Tongue (tissue), 3 donors: ENCODE measurements at places on chromosomes 6 and 20.
A peak's percentile ranks its signal among the peaks of the same experiment; 100 is the strongest.

DNA sequence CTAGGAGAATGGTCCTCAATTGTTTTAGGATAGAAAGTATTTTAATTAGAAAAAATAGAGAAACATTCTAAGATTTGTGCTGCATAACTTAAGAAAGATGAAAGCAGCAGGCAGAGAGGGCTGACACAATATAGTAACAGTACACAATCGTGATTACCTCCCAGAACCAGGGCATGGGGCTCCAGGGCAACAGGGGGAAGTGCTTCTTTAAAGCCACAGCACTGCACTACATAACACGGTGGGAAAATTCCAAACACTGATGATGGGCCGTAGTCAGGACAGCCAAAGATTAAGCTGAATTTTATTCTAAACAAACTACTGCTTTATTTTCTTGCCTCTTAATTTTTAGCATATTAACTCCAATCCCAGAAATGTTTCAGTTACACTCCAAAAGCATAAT lies 14.4 kb downstream of the EXOC2 start:
- no peak for DNase-seq

GRCh38 chr6:52016915-52017748 lies 70.3 kb downstream of the PKHD1 start:
- no peak for DNase-seq

- DNase-seq: no peak
Observed at GRCh38 chr6:125872259-125872921, 81.6 kb downstream of the NCOA7 start.

- no peak for DNase-seq
Observed at GRCh38 chr20:16407251-16408067, 165.8 kb downstream of the KIF16B start.

DNA sequence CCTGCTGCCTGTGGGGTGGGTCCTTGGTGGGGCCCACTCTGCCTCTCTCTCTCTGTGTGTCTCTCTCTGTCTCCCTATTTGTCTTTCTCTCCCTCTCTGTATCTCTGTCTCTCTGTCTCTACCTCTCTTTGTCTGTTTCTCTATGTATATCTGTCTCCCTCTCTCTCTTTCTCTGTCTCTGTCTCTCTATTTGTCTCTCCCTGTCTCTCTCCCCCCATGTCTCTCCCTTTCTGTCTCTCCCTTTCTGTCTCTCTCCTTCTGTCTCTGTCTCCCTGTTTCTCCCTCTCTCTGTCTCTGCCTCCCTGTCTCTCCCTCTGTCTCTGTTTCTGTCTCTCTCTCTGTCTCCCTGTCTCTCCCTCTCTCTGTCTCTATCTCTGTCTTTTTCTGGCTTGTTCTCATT lies 353.2 kb downstream of the CDH4 start:
- no peak for DNase-seq

DNA sequence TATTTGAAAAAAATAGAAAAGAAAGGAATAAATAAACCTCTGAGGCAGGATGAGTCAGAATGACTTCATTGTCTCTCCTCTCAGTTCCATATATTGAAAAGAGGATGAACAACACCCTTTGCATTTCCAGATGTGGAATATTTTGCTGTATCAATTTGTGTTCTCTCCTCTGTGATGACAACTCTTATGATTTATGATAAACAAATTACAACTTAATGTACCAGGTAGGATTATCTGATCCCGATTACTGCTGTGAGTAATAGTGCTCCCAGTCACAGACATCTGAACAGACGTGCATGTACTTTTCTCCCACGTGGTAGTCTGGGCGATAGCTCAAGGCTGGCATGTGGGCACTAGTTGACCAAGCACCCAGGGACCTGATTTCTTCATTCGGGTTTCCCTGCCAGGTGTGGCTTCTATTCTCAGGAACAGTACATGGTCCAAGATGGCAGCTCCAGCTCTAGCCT lies 142.1 kb upstream of the SULF2 start:
- DNase-seq: no peak

GRCh38 chr6:72401865-72402264 lies 220.0 kb upstream of the KCNQ5 start:
- DNase-seq: no peak

DNA sequence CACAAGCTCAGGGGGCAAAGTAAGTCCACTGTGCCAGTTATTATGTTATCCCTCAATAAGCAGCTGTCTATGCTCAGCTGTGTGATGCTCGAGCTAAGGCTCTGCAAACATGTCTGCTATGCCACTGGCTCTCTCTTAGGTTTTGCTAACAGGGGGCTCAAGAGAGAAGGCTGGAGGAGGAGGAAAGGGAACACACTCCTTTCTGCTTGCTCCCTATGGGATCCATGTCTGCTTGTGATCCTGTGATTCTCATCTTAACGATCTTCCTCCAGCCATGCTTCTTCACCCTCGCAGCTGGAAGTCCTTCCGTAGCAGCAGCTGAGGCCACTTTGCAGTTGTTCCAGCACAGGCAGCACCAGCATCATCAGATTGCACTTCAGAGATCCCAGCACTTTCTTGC lies 37.0 kb upstream of the IGF2R start:
- DNase-seq: peak; percentile 68

DNA sequence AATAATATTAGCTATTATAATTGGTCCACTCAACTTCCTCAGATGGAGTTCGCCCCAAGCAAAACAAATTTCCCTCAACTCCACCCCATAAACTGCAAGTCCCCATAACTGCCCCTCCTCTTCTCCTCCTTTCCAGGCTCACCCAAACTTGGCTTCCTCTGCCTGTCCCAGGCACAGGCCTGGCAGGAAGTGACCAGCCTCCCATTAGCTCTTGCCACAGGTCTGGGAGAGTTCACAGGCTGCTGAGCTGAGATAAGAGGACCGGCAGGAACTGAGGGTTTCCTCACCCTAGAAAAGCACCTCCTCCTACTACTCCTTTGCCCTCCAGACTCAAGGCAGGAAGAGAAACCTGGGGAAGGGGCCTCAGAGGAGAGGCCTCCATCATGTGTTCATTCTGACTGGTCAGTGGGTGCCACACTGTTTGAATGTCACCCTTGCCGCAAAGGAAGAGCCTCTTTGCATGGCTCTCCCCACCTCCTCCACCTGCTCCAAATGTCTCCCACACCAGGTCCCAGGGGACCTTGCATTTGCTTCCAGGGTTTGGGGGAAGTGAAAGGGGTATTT lies 24.5 kb upstream of the SMIM29 start:
- DNase-seq: no peak

GRCh38 chr20:4891190-4891763 lies 110.0 kb downstream of the SLC23A2 start:
- no peak for DNase-seq

- DNase-seq: no peak
Observed at GRCh38 chr6:142444376-142444775, 142.6 kb downstream of the ADGRG6 start.

- DNase-seq: no peak
Observed at GRCh38 chr20:37803438-37804307, 99.3 kb upstream of the VSTM2L start.

GRCh38 chr6:73078333-73078862 lies 146.9 kb downstream of the KHDC1L start:
- DNase-seq: no peak

DNA sequence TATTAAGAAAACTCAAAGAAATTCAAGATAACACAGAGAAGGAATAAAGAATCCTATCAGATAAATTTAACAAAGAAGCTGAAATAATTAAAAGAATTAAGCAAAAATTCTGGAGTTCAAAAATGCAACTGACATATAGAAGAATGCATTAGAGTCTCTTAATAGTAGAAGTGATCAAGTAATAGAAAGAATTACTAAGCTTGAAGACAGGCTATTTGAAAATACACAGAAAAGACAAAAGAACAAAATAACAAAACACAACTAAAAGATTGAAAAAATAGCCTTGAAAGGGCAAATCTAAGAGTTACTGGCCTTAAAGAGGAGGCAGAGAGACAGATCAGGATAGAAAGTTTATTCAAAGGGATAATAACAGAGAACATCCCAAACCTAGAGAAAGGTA lies 12.1 kb downstream of the SNX14 start:
- DNase-seq: no peak

GRCh38 chr6:129314575-129314974 lies 395.4 kb downstream of the ARHGAP18 start:
- DNase-seq: peak; percentile 65

DNA sequence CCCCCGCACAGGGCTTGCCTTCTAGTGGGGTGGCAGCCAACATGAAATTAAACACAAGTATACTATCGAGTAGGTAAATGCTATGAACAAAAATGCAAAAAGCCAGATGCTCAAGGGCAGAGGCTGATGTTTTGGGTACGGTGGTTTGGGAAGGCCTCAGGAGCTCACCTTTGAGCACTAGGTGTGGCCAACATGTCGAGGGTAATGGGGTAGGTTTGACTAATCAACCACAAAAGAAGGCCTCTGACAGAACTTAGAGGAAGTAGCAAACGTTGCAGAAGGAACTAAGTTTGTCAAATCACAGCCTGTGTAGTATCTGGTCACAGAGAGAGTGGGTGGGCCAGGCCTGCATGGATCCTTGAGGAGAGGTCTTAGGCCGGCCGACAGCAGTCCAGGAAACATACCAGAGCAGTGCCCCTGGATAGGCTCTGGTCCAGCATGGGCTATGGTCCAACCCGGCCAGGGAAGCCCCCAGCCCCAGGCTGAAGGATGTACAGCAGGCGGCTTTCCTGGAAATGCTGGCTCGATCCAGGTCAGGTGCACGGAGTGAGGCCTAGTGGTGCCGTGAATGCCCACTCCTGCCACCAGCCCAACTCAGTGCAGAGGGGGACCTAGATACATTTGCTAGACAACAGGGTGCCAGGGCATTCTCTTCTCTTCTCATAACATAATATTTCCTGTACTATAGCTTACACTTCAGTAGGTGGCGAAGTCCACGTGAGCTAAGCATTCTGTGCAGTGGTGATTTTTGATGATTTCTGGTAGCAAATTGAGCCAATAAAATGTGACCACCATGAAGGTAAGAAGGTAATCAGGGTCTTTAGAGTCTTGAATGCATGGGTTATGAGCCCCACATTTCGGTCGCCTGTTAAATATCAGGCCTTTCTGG lies 56.3 kb upstream of the CD93 start:
- no peak for DNase-seq

GRCh38 chr6:143696664-143697000 lies 18.9 kb downstream of the PHACTR2 start:
- DNase-seq: peak; percentile 26

DNA sequence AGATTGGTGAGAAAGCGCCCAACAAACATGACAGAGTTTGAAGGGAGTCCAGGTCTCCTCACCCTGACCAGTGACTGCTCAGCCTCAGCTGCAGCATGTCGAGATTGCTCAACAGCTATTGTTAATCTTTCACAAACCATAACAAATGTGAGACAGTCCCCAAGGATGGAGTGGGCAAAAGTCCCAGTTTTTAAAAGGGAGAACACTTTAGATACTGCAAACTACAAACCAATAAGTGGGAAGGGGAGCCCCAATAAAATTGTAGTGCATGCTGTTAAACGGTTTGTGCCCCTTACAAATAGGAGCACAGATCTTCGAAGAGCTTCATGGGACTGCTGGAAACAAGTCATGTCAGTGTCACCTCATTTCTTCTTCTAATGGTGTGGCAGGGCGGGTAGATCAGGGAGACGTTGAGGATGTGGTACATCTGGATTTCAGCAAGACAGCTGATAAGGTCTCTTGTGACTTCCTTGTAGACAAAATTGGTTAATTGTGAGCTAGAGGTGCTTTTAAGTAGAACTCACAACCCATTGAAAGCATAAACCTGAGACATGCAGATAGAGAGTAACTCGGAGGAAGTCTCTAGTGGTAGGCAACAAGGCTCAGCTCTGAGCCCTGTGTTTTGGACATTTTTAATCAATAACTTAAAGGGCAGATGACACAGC lies 134.0 kb upstream of the ARMC2 start:
- DNase-seq: peak; percentile 77

DNA sequence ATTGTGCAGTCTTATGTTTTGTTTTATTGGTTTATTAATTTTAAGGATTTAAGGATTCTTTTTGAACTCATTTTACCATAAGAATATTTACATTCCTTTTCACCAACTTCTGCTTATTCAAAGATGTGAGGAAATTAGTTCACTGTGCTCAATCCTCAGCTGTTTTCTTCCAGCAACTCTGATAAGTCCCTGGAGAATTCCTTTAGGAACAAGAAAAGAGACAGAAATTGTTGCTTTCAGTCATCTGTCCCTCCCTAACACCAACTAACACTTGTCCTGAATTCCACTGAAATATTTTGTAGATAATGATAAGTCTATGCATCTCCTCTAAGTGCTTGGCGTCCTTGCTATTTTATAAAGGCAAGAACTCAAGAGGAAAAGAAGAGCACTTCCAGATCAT lies 334.8 kb upstream of the MARCKS start:
- DNase-seq: no peak

DNA sequence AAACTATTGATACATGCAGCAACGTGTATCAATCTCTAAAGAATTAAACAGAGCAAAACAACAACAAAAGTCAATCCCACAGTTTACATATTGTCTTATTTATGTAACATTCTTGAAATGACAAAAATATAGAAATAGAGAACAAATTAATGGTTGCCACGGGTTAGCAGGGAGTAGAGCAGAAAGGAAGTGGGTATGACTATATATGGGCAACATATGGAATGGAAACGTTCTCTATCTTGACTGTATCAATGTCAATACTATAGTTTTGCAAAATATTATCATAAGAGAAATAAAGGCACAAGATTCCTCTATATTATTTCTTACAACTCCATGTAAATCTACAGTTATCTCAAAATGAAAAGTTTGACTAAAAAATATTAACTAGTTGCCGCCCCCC lies 12.8 kb downstream of the AK9 start:
- no peak for DNase-seq

- DNase-seq: no peak
Observed at GRCh38 chr6:118277631-118278030, 270.5 kb upstream of the PLN start.
